Pulmonary artery endothelial cell (primary cell): ENCODE measurements at places on chromosomes 5 and 9. TPM values are rescaled to one million over a fixed set of nuclear protein-coding genes. Genes with fewer than 3 reads are reported as not detected.

- no peak for DNase-seq
Observed at GRCh38 chr9:12274577-12274976, 418.6 kb upstream of the TYRP1 start.

The TRPM3 gene
- 0.99 and 2.9 TPM in 2 replicates for total RNA-seq

DNA sequence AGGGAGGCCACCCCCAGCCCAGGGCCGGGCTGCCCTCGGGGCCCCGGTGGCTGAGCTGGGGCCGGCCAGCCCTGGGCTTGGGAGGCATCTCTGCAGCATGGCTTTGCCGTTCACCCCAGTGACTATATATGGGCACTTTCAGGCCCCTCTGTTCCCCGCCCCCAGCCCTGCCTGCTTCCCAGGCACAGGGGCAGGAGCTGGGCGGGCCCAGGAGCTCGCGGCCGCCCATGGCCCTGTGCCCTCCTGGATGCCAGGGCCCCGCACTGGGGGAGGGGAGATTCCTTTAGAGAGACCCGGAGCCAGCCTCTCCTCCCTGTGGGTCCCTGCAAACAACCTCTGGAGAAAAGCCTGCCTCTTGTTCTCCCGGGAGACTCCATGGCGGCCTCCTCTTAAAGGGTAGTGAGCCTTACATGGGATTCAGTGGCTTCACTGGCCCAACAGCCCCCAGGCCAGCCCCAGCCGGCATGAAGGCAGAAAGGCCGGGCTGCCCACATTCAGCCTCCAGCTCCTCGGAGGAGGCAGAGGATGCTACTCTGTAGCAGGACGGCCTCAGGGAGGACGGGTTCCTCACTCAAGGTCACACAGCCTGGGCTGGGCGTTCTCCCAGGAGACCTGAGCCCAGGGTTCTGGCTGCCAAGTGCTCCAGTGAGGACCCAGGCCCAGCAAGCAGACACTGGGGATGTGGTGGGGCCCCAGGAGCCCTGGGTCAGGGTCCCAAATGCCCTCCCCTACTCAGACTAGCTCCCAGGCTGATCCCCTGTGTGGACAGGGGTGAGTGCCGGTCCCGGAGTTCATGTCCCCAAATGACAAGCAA lies 4.1 kb downstream of the NACC2 start:
- no peak for DNase-seq

GRCh38 chr9:93114169-93114983 lies 18.4 kb downstream of the CARD19 start:
- no peak for DNase-seq

DNA sequence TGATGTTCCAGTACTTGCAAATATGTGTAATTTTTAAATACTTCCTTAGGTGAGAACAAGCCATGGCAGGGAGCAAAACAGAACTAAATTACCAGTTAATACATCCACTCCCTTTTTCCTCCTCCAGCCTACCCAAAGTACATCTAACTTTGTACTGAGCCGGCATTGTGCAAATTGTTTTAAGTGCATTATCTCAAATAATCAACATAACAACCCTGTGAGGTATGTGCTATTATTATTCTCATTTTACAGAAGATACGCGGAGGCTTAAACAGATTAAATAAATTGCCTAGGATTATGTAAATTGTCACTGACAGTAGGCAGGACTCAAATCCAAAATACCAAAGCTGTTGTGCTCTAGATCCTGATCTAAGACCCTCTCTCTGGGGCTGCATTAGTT lies 55.5 kb upstream of the KLF4 start:
- no peak for DNase-seq

GRCh38 chr5:160769301-160769700 lies 82.7 kb downstream of the ATP10B start:
- no peak for DNase-seq

DNA sequence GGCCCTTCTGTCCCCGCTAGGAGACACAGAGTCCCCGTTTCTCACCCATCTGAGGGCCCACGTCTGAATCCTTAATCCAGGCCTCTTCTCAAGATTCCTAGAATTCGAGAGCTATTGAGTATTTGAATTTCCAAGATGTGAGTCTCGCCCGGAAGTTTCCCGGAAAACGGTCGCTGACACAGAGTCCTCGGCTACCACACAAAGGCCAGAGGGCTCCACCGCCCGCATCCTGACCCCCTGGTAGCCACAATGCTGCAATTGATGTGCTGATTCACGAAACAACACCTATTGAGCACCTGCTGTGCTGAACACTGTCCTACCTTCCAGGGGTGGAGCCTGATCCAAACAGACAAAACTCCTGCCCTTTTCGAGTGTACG lies 670 bp upstream of the FBP1 start:
- DNase-seq, result no peak

DNA sequence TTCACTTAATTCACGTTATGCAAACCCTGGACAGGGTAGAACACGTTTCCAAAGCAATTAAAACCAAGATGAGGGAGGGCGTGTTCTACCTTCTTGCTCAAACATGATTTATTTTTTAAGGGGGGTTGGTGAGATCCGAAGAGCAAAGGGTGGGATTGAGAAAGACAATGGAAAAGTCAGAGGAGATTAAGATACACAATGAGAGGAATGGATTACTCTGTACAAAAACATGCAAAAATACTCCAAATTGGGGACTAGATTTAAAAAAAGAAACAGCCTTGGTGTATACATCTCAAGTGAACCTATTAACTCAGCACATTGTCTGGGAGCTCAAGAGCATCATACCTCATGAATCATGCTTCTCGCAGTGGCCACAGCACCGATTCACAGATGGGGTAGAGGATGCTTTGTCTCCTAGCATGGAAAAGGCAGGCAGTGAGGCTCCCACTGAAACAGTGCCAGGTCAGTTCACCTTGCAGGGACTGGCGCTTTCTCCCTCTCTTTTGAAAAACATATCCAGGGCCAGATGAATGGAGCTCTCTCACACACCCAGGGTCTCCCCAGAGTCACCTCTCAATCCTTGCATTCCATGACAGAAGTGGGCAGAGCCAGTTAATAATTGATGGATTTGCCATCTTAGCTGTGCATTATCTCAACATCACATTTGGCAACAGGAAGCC lies 459.7 kb downstream of the BNC2 start:
- no peak for DNase-seq

The LHFPL2 gene
- 40.0 and 56.3 TPM in 2 replicates for total RNA-seq

The SFXN1 gene
- 139 and 200 TPM in 2 replicates for total RNA-seq

- no peak for DNase-seq
Observed at GRCh38 chr5:17910318-17910717, 276.1 kb downstream of the TAF11L14 start.

- DNase-seq, result no peak
Observed at GRCh38 chr5:100496296-100496695, 38.9 kb upstream of the FAM174A start.

The TEX48 gene
- not detected in 2 replicates for total RNA-seq

The CDX1 gene
- not detected in 2 replicates for total RNA-seq

The NKD2 gene
- total RNA-seq, result 0.13 TPM in 1 of 2 replicates, not detected in the other

- DNase-seq, result no peak
Observed at GRCh38 chr9:90287567-90288274, 354.9 kb downstream of the DIRAS2 start.

- no peak for DNase-seq
Observed at GRCh38 chr9:19577411-19577810, 168.6 kb downstream of the ACER2 start.

The LCN6 gene
- total RNA-seq, result not detected in 2 replicates

The PCDHB8 gene
- total RNA-seq, result 0.04 and 0.07 TPM in 2 replicates

DNA sequence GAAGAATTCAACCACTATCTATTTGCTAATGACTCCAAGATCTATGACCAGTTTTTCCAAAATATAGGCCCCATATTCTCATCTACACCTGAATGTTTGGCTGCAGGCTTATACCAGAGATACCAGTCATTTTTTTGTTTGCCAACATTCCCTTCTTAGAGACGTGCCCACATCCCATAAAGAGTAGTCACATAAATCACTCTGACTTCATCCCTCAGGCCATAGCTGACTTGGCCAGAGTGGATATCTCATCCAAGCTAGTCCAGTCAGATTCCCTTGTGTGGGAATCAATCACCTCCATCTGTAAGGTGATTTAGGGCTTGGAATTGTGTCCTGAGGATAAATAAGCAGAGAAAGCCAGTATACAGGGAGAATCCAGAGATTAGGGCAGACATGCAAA lies 124.3 kb upstream of the SLC24A2 start:
- no peak for DNase-seq

GRCh38 chr9:33182519-33182918 lies 15.4 kb upstream of the B4GALT1 start:
- DNase-seq, result no peak

The NUDT12 gene
- 3.4 and 7.6 TPM in 2 replicates for total RNA-seq

DNA sequence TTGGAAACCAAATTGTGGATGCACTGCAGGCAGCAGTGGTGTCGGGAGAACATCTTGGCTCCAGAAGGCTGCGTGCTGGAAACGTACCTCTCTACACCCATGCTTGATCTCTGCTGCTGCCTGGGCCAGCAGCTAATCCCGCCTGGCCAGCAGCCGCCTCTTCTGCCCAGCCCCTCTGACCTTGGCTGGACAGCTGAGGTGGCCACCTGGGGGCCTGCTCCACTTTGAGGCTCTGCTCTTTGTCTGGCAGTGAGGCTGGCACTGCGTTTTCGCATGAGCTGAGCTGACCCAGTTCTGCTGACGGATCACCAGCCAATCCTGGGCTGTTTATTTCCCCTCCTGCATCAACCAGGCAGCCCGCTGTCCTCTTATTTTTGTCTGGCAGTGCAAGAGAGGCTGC lies 154.9 kb downstream of the TENT4A start:
- DNase-seq, result no peak

DNA sequence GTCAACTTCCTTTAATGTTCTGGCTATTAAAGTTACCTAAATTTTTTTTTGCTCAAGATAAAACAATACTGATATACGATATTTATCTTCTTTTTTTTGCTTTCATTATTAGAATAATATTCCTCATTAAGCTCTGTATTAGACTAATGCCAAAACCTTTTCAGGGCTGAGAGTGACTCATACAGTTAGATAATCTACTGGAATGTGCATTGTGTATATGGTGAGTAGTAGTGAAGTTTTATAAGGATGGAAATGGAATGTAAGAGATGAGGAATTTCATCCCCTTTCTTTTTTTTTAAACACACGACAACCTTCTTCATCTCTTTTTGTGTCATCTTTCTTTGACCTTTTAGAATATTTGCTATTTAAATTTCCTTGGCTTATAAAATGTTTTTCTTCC lies 268.6 kb downstream of the ISL1 start:
- DNase-seq, result peak; percentile 20

GRCh38 chr5:152551061-152551460 lies 146.0 kb upstream of the NMUR2 start:
- DNase-seq, result no peak

DNA sequence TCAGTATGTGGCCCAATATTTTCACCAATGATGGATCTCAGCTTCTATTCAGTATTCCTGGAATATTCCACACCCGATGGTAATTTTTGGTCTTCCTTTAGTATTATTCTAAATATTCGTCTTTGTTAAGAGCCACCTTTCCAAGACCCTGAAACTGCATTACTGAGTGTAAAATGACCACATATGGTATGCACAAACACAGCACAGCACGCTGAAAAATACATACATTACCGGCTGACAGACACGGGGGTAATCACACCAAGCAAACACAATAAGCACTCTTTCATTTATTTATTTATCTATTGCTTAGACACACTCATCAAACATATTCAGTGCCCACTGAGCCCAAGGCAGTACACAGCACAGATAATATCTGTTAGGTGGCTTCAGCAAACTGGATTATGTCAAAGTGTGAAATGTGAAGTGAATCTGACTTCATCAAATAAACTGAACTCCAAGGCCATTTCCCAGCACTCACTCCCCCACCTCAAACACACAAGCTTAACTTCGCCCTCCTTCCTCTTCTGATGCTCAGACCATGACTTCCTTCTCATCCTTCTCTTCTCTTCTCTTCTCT lies 1637.8 kb upstream of the C9orf72 start:
- no peak for DNase-seq

GRCh38 chr9:2152966-2153629 lies 138.0 kb downstream of the SMARCA2 start:
- no peak for DNase-seq

DNA sequence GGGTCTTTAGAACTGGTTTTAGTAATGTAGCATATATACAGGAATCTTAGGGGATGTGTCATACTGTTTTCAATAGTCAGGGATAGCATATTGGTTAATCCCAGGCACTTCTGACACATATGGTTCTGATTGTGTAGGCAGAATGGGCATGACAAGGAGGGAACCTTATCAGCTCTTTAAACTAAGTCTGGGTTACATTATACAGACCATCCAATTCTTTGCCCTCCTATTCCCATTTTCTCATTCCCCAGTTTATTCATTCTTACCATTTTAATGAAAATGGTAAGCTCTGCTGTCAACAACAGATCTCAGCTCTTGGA lies 85.1 kb downstream of the NDUFAF2 start:
- no peak for DNase-seq

The LCN9 gene
- total RNA-seq, result not detected in 2 replicates

DNA sequence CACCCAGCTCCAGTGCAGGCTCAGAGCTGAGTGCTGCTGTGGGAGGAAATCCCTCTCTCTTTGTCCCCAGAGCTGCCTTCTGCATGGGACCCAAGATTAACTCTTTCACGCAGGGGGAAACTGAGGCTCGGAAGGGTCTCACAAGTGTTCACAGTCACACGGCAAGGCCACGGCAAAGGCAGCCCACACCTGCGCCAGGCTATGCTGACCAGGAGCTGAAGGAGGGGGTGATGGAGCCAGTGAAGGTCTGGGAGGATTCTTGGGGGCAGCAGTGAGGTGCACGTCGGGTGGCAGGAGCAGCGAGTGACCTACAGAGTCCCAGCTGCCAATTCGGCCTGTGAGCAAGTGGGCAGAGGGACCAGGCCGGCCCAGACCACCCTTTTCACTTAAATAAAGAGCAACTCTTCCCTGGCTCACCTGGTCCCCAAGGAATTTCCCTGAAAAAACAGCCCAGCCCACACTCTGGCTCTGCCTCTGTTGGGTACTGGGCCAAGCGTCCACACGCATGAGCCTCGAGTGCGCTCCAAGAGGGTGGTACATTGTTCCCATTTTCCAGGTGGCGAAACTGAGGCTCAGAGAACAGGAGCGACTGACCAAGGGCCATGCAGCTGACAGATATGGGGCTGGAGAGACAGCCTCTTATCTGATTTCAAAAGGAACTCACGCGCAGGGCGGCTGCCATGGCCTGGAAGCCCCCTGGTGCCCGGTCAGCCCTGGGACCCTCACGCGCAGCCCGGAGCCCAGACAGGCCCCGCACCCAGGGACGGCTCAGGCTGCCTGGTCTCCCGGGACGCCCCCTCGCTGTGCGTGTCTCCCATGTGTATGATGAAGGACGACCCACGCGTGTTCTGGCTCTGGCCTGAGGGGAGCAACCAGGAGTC lies 28.2 kb downstream of the SARDH start:
- DNase-seq, result no peak

DNA sequence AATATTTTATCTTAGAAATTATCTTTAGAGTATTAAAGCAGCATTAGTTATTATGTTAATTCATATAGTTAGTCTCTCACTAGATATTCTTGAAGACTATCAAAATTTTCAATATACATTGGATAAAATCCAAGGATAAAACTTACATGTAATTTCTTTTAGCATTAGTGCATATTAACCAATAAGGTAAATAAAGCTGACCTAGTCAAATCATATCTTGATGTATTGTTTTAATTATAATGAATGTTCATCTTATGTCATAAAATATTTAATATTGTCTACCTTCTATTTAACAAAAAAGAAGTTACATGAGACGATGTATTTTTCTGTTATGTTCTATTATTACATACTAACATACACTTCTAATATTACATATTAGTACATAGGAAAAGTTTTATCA lies 301.7 kb upstream of the DAB2 start:
- DNase-seq, result no peak

GRCh38 chr9:130858739-130859705 lies 24.0 kb downstream of the ABL1 start:
- DNase-seq, result no peak

GRCh38 chr5:58188262-58188651 lies 271.6 kb downstream of the PLK2 start:
- DNase-seq, result peak; percentile 36
